ENCODE measurements at places on chromosomes 11 and 22.

- DNase-seq: no peak
Observed at GRCh38 chr11:3977078-3977477, 117.5 kb upstream of the RRM1 start.

DNA sequence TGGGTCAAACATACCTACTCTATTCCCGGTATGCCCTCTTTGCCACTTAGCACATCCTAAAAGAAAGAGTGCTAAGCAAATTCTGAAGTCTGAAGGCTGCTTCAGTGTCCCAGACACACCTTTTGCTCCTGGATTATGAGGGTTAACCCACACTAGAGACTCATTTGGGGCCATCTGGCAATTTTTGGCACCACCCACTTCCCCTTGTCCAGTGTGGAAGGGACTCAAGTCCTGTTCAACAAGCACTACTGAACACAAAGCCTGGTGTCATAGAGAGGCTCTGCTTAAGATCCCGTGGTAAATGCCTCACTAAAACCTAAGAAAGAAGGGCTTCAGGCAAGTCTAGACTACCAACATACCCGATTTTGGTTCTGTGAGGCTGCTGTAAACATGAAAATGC is 85.8 kb downstream of the SERGEF start:
- no peak for DNase-seq

GRCh38 chr11:102318469-102318868 is 1.2 kb downstream of the BIRC3 start:
- DNase-seq: no peak

DNA sequence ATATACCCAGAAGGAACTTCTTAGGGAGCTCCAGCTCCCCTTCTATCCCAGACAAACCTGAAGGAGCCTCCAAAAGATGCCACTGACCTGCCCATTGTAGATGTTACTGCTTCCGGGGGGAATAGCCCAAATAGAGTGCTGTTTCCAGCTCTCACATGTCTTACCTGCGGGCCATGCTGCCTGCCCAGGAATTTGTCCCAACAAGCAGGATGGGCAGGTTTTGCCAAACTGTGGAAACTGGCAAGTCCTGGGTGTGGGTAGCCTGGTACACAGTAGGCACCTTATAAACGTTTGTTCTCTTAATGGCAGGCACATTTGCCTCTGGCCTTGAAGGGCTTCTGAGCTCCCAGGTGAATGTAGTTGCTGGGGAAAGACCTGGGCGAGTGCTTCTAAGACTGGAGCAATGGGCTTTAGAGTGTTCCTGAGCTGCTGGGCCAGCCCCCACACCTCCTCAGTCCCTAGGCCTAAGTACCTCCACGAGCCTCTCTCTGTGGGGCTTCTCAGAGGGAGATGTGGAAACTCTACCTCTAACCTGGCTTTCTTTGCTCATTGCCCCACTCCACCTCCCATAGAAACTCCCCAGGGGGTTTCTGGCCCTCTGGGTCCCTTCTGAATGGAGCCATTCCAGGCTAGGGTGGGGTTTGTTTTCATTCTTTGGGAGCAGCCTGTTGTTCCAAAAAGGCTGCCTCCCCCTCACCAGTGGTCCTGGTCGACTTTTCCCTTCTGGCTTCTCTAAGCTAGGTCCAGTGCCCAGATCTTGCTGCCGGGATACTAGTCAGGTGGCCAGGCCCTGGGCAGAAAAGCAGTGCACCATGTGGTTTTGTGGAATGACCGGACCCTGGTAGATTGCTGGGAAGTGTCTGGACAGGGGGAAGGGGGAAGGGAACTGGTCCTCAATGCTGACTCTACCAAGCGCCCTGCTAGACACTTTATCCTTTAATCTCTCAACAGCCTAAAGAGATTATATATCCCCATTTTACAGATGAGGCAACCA is 37.2 kb downstream of the LIMK2 start:
- DNase-seq: peak; percentile 25

DNA sequence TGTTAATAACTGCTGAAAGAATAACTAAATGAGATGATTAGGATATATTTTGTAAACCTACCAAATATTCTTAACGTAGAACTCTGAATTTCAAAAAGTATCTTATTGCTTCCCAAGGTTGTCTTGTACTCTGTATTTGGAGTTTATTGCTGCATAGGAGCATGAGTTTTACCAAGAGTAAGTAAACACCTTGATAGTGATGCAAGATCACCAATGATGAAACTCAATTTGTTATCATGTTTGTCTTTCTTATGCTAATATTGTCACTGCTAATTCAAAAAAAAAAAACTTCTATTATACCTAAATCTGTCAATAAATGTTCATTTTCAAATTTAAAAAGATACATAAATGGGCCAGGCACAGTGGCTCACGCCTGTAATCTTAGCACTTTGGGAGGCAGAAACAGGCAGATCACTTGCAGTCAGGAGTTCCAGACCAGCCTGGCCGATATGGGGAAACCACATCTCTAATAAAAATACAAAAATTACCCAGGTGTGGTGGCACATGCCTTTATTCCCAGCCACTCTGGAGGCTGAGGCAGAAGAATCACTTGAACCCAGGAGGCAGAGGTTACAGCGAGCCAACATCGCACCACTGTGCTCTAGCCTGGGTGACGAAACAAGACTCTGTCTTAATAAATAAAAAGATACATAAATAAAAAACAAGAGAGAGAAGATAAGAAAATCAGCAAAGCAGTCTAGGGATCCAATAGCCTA is 23.4 kb upstream of the PLAAT2 start:
- DNase-seq: no peak

DNA sequence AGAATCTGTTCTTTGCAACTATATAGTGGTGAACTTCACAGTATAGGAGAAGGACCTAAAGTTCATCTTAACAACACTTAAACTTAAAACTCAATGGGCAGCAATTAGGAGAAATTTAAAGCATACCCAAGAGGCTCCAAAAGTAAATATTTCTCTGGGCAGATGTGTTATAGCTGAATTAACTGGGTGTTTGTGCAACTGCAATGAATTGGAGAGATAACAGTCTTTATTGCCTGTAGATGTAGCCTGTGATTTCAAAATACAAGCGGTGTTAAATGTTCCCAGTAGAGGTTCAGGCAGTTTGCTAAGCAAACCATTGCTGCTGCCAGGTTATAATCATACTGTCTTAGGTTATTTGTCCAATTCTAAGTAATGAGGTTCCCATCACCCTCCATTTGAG is 294.1 kb upstream of the MTNR1B start:
- no peak for DNase-seq

DNA sequence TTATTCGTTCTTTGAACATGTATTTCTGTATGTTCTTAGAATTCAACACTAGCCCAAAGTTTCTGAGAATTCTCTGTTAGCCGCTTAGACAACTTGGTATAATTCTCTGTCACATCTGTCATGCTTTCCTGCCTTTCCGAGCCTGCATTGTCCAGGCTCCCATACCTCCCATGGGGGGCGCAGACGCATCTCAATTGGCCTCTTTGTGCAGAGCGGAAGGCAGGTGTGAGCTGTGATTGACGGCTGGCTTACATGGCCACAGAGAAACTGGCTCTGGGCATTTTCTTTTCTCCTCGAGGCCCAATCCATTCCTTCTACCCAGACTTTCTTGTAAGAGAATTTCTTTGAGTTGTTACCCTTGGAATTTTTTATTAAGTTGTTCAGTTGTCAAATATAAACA is 132.7 kb upstream of the SESN3 start:
- no peak for DNase-seq

DNA sequence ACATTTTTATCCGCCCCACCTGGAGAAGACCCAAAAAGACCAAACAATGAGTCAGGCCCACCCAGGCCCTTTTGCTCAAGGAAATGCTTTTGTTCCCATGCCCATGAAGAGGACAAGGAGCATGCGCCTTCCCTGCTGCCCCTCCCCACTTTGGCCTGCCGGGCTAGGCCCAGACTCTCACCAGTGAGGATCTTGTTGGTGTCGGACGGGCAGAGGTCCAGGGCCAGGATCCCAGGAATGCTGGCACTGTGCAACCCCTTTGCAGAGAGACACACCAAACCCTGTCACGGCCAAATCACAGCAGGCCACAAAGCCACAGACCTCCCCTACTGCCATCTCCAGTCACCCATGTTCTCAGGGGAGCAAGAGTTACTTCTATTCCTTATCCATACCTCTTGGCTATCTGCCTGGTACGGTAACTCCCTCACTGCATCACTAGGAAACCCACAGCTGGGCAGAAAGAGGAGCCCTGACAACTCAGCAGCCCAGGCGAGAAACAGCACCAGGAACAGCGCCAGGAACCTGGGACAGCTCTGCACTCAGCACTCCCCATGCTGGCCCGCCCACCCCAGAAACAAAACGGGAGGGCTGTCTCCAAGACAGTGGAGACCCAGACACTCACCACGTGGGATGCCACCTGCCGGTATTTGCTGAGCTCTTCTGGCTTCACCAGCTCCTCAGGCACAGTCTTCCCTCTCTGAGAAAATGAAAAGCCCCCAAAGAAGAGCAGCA is 5.5 kb downstream of the PRPF19 start:
- DNase-seq: peak; percentile 23

- no peak for DNase-seq
Observed at GRCh38 chr11:1356478-1356960, 33.2 kb upstream of the BRSK2 start.

GRCh38 chr22:28883917-28884746 is 760 bp downstream of the ZNRF3 start:
- DNase-seq: no peak

DNA sequence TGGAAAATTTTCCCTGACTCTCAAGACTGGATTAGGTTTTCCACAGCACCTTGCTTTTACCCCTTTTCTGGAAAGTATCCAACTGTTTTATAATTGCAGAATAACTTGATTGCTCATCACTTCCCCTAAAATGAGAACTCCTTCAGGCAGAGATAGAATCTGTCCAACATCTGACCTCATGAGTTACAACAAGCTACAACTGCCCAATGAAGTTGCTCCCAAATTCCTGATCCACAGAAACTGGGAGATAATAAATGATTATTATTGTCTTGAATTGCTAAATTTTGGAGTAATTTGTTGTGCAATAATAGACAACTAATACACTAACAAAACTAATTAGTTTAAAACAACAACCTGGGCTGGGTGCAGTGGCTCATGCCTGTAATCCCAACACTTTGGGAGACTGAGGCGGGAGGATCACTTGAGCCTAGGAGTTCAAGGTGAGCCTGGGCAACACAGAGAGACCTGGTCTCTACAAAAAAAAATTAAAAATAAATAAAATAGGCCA is 10.0 kb upstream of the CCDC83 start:
- DNase-seq: no peak

DNA sequence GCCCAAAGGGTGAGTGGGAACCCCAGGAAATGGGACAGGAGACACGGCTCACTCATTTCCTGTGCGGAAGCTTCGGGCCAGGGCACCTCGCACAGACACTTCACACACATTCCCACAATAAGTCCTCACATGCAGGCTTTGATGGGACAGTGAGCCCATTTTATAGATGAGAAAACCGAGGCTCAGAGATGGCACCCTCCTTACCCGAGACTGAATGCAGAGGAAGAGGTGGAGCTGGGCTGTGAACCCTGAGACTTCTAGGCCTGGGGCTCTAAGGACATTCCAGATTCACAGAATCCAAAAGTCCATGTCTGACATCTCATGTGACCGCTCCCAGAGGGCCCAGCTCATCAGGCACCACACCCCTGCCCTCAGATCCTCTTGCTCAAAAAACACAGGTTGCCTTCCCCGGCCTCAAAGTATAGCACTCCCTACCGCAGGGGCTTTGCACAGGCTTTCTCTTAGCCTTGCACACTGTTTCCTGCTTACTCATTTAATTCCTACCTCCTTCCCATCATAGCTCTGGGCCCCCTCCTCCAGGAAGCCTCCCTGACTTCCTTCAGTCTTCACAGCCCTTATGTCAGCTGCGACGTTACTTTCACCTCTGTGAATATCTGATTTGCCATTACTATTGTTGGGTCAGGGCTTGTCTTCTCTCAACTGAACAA is 57.1 kb upstream of the TCF20 start:
- DNase-seq: no peak

DNA sequence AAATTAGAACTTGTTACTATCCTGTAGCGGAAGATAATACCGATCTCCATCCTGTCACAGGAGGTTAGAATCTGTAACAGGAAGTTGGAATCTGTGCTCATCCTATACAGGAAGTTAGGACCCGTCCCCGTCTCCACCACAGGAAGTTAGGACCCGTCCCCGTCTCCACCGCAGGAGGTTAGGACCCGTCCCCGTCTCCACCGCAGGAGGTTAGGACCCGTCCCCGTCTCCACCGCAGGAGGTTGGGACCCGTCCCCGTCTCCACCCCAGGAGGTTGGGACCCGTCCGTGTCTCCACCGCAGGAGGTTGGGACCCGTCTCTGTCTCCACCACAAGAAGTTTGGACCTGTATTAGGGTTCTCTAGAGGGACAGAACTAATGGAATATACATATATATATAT is 52.2 kb downstream of the FBLN1 start:
- DNase-seq: no peak

DNA sequence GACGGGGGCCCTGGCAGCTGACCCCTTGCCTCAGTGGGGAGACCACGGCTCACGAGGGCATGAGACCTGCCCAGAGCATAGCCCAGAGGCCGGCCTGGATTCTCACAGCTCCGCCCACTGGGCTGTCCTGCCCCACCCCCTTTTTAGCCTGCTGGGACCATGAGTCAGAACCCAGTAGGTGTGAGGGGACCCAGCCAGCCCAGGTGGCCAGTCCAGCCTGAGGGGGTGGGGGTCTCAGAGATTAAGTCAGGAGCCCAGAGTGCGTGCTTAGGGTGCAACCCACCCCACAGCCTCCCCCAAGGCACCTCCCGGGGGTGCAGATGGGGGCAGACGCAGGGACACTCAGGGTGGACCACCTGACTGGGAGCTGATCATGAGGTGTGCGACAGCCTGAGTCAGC is 40.1 kb upstream of the PPARA start:
- DNase-seq: no peak

DNA sequence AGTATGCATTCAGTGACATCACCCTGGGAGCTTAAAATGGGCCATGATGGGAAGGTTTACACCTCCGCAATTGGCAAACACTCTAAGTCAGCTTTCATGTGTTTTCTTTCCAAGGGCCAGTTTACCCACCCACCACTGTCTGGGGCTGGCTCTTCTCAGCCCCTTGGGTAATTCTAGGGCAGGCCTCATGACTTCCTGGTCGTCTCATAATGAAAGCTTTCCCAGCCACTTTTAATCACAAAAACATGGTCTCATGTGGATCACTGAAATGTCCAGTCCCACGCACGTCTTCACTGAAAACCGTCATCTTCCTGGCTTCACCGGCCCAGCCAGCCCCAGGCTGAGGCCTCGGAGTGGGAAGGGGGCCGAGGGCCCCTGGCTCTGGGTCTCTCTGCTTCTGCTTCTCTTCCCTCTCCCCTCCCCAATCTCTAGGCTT is 58.5 kb upstream of the ANO1 start:
- no peak for DNase-seq

DNA sequence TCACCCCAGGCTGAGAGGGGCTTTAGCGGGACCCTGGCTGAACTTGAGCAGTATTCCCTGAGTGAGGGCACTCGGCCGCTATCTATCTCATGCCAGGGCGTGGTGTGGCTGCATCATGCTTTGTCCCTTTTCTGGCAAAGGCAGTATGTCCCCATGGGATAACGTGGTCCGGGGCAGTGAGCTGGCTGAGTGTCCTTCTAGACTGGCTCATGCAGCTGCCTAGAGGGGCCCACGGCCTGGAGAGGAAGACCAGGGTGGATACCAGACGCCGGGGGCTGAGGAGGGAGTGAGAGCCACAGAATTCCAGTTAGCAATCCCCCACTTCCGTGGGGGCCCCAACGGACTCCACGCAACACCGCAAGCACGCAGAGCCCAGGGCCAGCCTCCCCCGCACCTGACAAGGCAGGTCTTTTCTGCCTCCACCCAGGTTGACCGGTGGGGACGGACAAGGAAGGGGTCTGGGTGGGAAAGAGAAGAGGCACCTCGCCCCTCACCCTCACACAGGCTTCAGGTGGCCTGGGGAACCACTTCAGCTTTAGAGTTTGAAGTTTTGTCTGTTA is 15.5 kb downstream of the NFAM1 start:
- no peak for DNase-seq

- DNase-seq: no peak
Observed at GRCh38 chr11:17594686-17595192, 47.7 kb downstream of the OTOG start.

Measured in hippocampal formation (tissue), 2 donors.